ENCODE measurements at places on chromosomes 6 and 20. TPM values are rescaled to one million over a fixed set of nuclear protein-coding genes. Genes with fewer than 3 reads are reported as not detected.

- no peak for DNase-seq
These were observed 730.5 kb upstream of the MAP3K7 start for GRCh38 chr6:91317247-91317835.

GRCh38 chr20:62202083-62202395 lies 18.0 kb downstream of the HRH3 start:
- DNase-seq = no peak

The SIRPB2 gene
- total RNA-seq = 28.5 TPM

The PSORS1C2 gene
- total RNA-seq = not detected

GRCh38 chr6:47630587-47630986 lies 67.8 kb upstream of the ADGRF4 start:
- no peak for DNase-seq

DNA sequence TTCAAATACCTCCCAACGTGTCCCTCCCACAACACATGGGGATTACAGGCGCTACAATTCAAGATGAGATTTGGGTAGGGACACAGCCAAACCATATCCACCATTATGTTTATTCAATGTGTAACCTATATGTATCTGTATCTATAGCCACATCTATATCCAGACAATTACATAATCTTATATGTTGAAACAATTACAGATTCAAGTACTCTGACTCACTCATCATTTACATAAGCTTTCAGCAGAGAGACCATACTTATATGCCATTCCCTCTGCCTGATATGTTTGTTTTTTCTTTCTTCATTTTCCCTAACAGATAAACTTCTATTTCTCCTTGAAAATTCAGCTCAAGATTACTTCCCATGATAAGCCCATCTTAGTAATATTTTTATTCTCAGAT lies 163.6 kb downstream of the LAMA2 start:
- DNase-seq = no peak

DNA sequence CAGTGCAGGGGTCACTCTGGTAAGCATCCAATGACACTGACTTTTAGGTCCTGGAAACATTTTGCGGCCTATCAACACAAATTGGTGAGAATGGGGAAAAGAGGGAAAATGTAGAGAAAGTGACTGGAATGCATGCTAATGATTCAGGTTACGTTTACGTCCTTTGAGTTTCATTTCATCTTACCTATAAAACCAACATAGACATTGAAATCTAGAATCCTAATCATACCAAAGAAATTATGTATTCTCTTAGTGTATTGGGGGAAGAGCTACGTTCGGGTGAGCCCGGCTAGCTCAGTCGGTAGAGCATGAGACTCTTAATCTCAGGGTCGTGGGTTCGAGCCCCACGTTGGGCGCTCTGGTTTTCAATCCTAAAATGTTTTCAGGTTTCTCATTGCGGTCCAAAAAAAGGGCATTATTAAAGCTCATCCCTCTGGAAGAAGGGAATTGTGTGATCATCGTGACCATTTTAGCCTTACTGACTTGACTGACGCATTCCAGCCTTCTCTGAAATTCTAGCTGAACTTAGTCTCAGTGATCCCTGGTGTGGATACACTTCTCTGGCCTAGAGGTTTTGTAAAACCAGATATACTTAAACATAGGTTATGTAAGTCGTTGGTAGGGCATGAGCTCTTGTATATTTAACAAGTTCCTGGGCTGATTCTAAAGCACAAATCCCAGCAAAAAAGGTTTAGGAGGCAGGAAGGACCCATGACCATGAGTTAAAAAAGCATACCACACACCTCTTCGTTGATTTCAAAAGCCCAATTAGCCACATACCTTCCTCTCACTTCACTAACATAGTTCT lies 18.3 kb downstream of the HMGN4 start:
- DNase-seq = peak; percentile 67

GRCh38 chr6:112574190-112574589 lies 227.1 kb downstream of the RFPL4B start:
- DNase-seq = no peak

GRCh38 chr6:125102891-125103290 lies 50.7 kb upstream of the TPD52L1 start:
- DNase-seq = no peak

GRCh38 chr6:168180548-168181011 lies 101.6 kb upstream of the FRMD1 start:
- DNase-seq = no peak

The C20orf144 gene
- total RNA-seq = not detected

DNA sequence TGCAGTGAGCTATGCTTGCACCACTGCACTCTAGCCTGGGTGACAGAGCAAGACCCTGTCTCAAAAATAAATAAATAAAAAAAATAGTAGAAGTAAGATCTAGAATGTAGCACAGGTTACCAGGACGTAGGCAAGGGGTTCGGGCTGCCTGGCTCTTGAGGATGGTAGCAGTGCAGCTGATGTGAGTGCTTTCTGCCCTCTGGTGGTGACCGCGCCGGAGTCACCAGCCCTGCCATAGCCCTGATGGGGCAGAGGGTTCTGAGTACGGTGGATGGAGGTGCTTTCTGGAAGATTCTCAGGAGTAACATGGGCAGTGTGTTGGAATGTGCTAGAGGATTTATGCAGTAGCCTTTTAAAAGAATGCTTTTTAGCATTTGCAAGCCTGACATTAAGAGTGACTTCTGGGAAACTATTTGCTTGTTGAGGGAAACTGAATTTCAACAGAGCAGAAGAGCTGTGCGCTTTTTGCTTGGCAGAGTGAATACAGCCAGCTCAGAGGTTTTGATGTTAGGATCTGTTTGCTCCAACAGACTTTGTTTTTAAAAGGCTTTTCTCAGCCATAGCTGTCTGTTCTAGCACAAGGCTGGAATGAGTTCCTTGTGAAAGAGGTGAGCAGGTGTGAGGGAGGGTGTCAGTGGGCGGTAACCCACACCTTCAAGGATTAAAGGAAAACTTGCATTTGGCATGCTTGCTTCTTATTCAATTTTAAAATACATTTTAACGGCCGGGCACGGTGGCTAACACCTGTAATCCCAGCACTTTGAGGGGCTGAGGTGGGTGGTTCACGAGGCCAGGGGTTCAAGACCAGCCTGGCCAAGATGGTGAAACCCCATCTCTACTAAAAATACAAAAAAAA lies 65.9 kb downstream of the PTPN1 start:
- DNase-seq = peak; percentile 49

GRCh38 chr6:33967265-33967767 lies 163.5 kb upstream of the MLN start:
- no peak for DNase-seq

DNA sequence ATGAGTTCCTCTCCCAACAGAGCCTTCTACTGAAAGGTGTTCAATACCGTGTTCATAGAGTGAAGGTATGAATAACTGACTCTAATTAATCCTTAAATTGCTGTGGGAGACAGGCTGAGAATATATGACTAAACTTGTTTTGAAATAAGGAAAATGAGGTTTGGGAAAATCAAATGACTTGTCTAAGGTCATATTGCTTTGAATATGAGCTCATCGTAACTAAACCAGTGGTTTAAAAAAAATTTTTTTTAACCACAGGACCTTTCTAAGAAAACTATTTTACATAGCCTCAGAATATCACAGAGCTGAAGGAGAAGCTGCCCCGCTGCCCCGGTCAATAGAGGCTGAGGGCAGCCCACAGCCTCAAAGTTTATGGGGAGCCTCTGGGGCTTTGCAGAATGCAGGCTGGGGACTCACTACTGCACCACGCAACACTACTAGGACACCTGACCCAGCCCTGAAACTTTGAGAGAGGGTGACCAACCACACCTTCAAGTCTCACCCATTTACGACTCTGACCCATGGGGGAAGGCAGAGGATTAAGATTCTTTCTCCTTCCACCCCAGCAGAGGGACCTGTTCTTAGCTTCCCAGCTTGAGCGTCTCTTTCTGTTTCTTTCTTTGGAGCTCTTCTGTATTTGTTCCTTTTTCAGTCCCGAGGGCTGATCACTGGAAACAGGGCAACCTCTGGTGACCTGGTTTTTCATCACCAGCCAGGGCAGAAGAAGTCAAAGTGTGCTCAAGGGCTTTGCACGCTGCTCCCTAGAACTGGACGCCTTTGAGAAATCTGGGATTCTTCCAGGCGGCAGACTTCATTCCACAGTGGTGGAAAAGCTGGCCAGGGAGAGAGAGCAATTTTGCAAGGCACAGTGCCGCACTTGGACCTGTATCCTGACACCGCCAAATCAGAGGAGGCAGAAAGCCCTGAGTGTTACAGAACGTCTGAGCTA lies 220.2 kb downstream of the ATXN1 start:
- DNase-seq = peak; percentile 53

The ZNF334 gene
- total RNA-seq = 8.2 TPM

The MYLK4 gene
- 0.42 TPM for total RNA-seq

GRCh38 chr20:62524505-62524911 lies 48.7 kb upstream of the GATA5 start:
- no peak for DNase-seq

The CNR1 gene
- total RNA-seq = 17.1 TPM

The CALHM6 gene
- 0.60 TPM for total RNA-seq

- no peak for DNase-seq
These were observed 80.1 kb upstream of the CST7 start for GRCh38 chr20:24868959-24869358.

DNA sequence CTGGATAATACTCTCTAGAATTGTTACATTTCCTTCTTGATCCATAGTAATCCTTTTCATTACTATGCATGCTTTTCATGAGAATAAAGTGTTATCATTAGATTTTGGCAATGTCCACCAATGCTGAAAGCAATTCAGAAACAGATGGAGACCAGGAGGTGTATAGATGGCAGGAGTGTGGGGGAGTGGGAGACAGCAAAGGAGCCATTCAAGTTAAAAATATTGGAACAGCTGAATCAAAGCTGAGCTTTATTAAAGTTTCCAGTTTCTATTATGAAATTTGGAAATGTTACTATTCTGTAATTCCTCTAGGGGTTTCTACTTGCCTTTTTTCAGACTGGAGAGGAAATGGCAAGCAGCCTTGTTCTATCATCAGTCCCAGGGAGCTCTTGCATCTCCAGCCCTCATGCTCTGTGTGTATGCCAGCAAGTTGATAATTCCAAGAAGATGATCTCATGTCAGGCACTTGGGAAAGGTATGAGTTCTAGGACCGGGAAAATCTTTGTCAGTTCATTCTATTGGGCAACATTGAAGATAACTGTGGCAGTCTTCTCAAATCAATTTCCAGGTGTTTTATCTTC lies 228.0 kb downstream of the CD109 start:
- peak; percentile 52 for DNase-seq

GRCh38 chr6:90384720-90385119 lies 88.1 kb upstream of the BACH2 start:
- no peak for DNase-seq

DNA sequence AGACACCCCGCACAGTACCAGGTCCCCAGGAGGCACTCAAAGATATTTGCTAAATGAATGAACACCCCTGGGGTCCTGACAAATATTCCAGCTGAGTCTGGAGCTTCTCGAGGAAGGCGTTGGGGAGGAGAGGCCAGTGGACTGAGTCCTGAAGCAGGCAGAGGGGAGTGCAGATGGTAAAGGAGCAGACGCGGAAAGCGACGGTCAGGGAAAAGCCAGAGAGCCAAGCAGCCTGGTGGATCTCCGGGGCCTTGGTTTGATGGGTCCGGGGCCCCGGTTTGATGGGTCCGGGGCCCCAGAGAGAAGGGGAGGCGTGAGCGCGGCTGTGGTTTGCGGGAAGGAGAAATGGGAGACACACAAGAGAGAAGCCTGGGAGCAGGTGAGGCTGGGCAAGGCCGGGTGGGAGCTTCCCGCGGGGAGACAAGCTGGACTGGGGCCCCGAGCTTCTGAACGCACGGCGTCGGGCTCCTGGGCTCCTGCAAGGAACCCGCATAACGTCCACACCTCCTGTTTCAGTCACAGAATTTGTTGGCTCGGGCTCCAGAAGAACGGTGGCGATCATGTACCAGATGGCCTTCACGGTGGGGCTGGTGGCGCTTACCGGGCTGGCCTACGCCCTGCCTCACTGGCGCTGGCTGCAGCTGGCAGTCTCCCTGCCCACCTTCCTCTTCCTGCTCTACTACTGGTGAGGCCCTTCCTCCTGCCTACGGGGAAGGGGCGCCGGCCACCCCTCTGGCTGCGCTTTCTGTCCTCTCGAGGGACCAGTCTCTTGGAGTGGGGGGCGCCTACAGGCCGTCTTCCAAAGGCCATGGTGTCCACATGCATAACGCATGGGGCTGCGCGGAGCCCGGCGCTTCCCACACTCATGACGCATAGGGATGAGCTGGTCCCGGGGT lies 12.1 kb downstream of the SLC22A1 start:
- no peak for DNase-seq

- DNase-seq = no peak
These were observed 580.7 kb downstream of the KIF16B start for GRCh38 chr20:15992564-15992963.

GRCh38 chr6:125792680-125793079 lies 1.9 kb downstream of the NCOA7 start:
- no peak for DNase-seq

- DNase-seq = no peak
These were observed 53.3 kb upstream of the EYS start for GRCh38 chr6:65760285-65760684.

DNA sequence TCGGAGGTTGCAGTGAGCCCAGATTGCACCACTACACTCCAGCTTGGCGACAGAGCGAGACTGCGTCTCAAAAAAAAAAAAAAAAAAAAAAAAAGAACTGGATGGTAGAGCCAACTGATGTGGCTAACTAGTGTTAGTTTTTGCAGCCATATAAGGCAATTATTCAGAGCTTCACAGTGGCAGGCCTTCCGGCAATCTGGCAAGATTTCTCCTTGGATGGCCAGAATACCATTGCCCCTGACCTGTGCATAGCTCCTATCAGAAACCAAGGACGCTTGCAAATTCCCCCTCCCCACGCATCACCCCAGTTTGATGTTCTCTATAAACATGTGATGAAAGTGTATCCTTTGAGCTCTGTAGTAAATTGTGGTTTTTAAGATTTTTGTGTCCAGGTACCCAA lies 127.0 kb downstream of the RNF144B start:
- no peak for DNase-seq

The HDGFL1 gene
- total RNA-seq = 0.30 TPM

The HLA-G gene
- not detected for total RNA-seq

The LAMA2 gene
- total RNA-seq = 244 TPM

The MICA gene
- 15.9 TPM for total RNA-seq

The PAK5 gene
- 0.22 TPM for total RNA-seq

The SLC17A4 gene
- total RNA-seq = not detected

The CLDN20 gene
- 3.6 TPM for total RNA-seq

Measured in tibial nerve (tissue), 4 donors.